ENCODE measurements at places on chromosomes 7 and 10.

- DNase-seq, result no peak
These were observed 676 bp upstream of the GPR146 start for GRCh38 chr7:1043552-1044188.

- DNase-seq, result peak; percentile 47
These were observed 177.9 kb downstream of the TAX1BP1 start for GRCh38 chr7:27917774-27918314.

GRCh38 chr7:89926194-89926593, 228.1 kb upstream of the STEAP1 start:
- no peak for DNase-seq

DNA sequence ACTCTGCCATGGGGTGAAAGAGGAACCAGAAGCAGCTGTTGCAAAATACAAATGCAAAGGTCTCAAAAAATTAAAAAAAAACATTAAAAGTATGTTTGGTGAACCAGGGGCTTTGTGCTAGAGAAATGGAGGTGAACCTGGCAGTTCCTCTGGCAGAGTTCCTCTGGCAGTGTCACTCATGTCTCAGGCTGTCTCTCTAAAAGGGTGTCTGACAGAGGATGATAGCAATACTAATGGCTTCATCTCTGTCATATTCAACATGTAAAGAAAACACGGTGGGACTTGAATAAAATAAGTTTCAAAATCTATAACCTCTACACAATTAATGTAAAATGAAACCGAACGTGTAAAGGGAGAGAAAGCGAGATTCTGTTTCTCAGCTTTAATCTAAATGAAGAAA, 375.7 kb upstream of the VWC2 start:
- DNase-seq, result no peak

DNA sequence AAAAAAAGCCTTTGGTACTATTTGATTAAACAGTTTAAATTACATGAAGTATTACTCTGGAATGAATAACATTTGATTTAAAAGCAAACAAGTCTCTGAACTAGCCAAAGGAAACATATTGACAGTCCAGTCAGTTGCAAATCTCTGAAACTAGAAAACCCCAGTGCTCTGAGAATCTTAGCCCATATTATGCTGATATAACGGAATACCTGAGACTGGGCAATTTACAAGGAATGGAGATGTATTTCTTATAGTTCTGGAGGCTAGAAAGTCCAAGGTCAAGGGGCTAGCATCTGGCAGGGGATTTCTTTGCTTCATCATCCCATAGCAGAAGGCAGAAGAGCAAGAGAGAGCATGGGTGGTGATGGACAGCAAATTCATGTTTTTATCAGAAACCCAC, 21.7 kb upstream of the FKBP9 start:
- DNase-seq, result no peak

DNA sequence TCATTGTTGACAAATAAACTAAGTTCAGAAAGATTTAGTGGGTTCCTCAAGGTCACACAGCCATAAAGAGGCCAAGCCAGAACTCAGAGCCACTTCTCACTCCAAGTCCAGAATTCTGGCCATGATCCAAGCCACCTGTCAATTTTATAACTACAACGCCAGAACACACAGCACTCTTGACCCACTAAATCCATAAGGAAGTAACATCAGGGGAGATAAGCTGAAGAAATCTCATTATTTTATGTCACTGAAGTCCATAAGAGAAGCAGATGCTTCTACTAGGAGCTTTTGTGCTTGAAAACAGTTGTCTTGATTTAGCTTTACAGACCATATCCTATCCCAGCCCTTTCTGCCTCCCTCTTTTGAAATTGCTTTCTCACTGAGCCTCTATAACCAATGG, 15.9 kb downstream of the ADAM12 start:
- no peak for DNase-seq

DNA sequence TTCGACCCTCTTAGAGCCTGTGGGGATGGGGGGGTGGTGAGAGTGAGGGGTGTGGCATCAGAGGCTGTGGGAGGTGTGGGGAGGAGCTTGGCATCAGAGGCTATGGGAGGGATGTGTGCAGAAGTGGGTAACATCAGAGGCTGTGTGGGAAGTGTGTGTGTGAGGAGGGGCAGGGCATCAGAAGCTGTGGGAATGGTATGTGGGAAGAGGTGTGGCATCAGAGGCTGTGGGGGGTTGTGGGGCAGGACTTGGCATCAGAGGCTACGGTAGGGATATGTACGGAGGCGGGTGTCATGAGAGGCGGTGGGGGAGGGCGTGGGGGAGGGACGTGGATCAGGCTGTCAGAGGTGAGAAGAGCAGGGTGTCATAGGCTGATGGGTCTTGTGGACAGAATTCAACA, 97.4 kb downstream of the SEC23IP start:
- DNase-seq, result no peak

- no peak for DNase-seq
These were observed 68.7 kb downstream of the CAMK1D start for GRCh38 chr10:12418000-12418399.

- no peak for DNase-seq
These were observed 435.8 kb upstream of the MTPN start for GRCh38 chr7:136412952-136413351.

GRCh38 chr7:155653803-155654202, 9.3 kb downstream of the RBM33 start:
- DNase-seq, result no peak

- no peak for DNase-seq
These were observed 26.0 kb upstream of the ZNF273 start for GRCh38 chr7:64876792-64877713.

- no peak for DNase-seq
These were observed 113.3 kb downstream of the ARHGAP22 start for GRCh38 chr10:48491392-48492139.

GRCh38 chr10:99623919-99624318, 3.7 kb upstream of the SLC25A28 start:
- no peak for DNase-seq

DNA sequence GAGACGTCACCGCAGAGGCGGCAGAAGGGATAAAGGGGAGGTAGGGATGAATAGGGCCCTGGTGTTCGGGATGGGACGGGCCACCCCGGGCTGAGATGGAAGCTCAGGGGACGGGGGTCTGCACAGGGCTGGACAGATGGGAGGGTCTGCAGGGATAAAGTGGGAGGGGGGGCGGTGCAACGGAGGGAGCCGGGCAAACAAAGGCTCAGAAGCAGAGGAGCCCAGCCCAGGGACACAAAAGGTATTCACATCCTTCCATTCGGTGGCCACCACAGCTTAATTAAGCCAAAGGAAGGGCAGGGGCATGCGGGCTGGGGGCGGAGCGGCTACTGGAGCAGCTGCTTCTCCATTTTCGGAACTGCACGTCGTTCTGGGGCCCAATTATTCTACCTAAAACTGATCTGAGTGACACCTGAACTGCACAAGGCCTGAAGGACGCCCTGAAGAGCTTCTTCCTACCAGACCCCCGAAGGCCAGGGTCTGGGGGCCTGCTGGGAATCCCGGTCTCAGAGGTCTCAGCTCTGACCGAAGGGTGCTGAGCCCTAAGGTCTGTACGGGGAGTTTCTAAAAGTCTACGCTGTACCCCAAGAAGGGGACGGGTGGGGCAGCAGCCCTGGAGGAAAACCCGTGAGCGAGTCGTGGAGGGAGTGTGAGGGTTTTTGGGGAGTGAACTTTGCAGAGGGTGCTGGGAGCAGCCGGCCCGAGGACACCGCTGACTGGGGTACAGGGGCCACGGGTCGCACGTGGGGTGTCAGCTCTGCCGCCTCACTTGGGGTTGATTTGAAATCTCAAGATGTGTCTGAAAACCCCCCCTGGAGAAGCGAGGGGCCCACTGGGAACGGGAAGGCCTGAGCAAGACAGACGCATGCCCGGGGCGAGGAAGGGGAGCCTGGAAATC, 334.8 kb downstream of the DNAJB6 start:
- DNase-seq, result no peak

DNA sequence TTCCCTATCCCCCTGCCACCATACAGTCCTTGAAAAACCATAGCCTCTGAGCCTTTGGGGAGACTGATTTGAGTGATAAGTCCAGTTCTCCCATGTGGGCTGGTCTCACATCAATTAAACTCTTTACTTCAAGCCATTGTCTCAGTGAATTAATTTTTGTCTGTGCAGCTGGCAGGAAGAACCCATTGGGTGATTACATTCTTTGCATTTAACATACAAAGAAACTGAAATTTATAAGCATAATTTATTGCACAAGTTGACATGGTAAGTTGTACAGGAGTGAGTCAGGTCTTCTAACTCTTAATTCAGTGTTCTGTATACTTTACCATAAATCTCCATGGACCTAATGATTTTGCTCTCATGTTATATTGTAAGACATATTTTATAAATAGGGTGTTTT, 1613.0 kb upstream of the LRRTM3 start:
- no peak for DNase-seq

DNA sequence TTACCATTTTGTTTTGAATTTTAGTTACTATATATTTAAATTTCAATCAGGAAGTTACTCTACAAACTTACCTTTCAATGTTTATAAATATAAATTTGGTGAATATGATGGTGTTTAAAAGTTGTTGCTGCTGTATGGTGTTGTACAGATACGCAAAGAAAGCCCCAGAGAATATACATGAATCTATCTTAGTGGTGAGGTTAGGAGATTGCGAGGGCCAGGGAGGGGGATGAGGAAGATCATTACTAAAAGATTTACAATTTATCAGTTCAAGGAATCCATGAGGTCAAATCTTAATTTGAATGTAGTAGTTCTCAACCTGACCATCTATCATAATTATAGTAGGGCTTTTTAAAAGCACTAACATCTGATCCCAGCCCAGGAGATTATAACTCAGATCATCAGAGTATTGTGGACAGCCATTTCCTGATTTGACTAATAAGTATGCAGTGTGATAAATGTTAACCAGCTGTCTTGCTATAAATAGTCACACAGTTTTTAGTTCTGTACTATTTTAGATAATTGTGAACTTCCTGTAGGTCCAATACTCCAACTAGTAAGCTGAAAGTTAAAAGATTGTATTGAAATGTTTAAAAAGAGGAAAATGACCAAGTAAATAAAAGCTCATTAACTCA, 23.6 kb downstream of the FAM3C start:
- no peak for DNase-seq
